ENCODE measurements at places on chromosomes 3 and 15. TPM values are rescaled to one million over a fixed set of nuclear protein-coding genes. Genes with fewer than 3 reads are reported as not detected.

- H3K4me3 ChIP-seq = peak overlapping the region; percentile 84
- DNase-seq = no peak
- peaks cover 27% of the 10 kb centered on the region for H3K4me1 ChIP-seq
- H3K36me3 ChIP-seq = peaks cover 27% of the 10 kb centered on the region
- H3K27me3 ChIP-seq = no peaks in the 10 kb centered on the region
These were observed 139.0 kb upstream of the SLC2A2 start for GRCh38 chr3:171165499-171165921.

Gene FGD5
- total RNA-seq = not detected

DNA sequence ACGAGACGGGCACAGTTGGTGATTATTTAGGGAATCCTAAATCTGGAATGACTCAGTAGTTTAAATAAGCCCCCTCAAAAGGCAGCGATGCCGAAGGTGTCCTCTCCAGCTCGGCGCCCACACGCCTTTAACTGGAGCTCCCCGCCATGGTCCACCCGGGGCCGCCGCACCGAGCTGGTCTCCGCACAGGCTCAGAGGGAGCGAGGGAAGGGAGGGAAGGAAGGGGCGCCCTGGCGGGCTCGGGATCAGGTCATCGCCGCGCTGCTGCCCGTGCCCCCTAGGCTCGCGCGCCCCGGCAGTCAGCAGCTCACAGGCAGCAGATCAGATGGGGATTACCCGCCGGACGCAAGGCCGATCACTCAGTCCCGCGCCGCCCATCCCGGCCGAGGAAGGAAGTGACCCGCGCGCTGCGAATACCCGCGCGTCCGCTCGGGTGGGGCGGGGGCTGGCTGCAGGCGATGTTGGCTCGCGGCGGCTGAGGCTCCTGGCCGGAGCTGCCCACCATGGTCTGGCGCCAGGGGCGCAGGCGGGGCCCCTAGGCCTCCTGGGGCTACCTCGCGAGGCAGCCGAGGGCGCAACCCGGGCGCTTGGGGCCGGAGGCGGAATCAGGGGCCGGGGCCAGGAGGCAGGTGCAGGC lies 318.0 kb downstream of the FGF12 start:
- peaks cover 2% of the 10 kb centered on the region for H3K4me1 ChIP-seq
- H3K27ac ChIP-seq = no peak overlapping the region
- peaks cover 30% of the 10 kb centered on the region for H3K27me3 ChIP-seq
- H3K4me3 ChIP-seq = no peak overlapping the region
- peaks cover 14% of the 10 kb centered on the region for H3K36me3 ChIP-seq
- no peak for DNase-seq

Gene CCDC13
- total RNA-seq = 1.0 TPM

Gene CYFIP1
- 19.8 TPM for total RNA-seq

Gene WNT7A
- not detected for total RNA-seq

Gene RASGRP1
- total RNA-seq = 241 TPM

Gene GRAMD1C
- 2.3 TPM for total RNA-seq

- no peak overlapping the region for H3K4me3 ChIP-seq
- no peaks in the 10 kb centered on the region for H3K36me3 ChIP-seq
- H3K27me3 ChIP-seq = peaks cover 7% of the 10 kb centered on the region
- DNase-seq = peak; percentile 72
- peaks cover 4% of the 10 kb centered on the region for H3K4me1 ChIP-seq
These were observed 19.6 kb upstream of the MOBP start for GRCh38 chr3:39447637-39448483.

Gene RBP2
- total RNA-seq = not detected

Gene CSNK1G1
- 35.4 TPM for total RNA-seq

DNA sequence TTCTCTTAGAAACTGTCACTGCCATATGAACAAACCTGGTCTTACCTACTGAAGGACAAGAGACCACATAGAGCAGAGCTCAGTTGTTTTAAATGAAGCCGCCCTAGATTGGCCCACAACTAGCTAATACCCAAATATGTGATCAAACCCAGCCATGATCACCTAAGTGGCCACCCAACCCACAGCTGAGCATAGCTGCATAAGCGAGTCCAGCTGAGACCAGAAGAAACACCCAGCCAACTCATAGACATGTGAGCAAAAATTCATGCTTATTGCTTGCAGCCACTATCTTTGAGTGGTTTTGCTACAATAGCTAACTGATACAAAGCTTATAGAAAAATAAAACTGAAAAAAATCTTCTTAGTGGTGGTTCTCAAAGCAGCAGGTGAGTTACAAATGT lies 124.3 kb upstream of the CPNE4 start:
- H3K27ac ChIP-seq = no peak overlapping the region
- H3K27me3 ChIP-seq = no peaks in the 10 kb centered on the region
- no peaks in the 10 kb centered on the region for H3K4me1 ChIP-seq
- no peak for DNase-seq
- no peaks in the 10 kb centered on the region for H3K36me3 ChIP-seq

GRCh38 chr15:78146425-78147154 lies 2.6 kb upstream of the IDH3A start:
- no peaks in the 10 kb centered on the region for H3K36me3 ChIP-seq
- H3K27me3 ChIP-seq = no peaks in the 10 kb centered on the region
- no peak for DNase-seq
- peak overlapping the region; percentile 7 for H3K27ac ChIP-seq
- peaks cover 24% of the 10 kb centered on the region for H3K4me1 ChIP-seq

Gene NDUFAF3
- 91.4 TPM for total RNA-seq

DNA sequence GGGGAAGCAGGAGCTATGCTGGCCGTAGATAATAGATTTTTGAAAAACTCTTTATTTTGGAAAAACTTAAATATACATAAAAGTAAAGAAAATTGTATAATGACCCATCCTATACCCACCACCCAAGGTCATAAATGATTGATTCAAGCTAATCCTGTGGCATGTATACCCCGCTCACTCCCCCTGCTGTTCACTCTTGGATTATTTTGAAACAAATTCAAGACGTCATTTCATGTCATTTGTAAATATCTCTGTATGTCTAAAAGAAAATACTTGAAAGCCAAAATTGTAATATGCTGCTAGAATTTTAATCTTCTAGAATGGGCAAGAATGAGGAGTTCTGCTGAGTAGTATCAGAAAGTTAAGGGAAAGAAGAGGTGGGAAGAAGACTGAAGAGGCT lies 241.7 kb downstream of the FEZF2 start:
- H3K4me1 ChIP-seq = peaks cover 3% of the 10 kb centered on the region
- DNase-seq = no peak
- H3K36me3 ChIP-seq = no peaks in the 10 kb centered on the region
- no peaks in the 10 kb centered on the region for H3K27me3 ChIP-seq

Gene ROPN1
- not detected for total RNA-seq

GRCh38 chr3:25592510-25592968 lies 72.2 kb downstream of the TOP2B start:
- no peak for DNase-seq
- no peak overlapping the region for H3K4me3 ChIP-seq
- H3K27me3 ChIP-seq = no peaks in the 10 kb centered on the region
- H3K4me1 ChIP-seq = peaks cover 3% of the 10 kb centered on the region
- no peak overlapping the region for H3K27ac ChIP-seq

Gene HYAL1
- total RNA-seq = 0.25 TPM

GRCh38 chr3:143914257-143914656 lies 57.4 kb upstream of the DIPK2A start:
- no peak overlapping the region for H3K27ac ChIP-seq
- no peaks in the 10 kb centered on the region for H3K36me3 ChIP-seq
- H3K4me1 ChIP-seq = no peaks in the 10 kb centered on the region
- no peak overlapping the region for H3K4me3 ChIP-seq

- H3K4me3 ChIP-seq = no peak overlapping the region
- no peaks in the 10 kb centered on the region for H3K36me3 ChIP-seq
- H3K27me3 ChIP-seq = no peaks in the 10 kb centered on the region
- no peaks in the 10 kb centered on the region for H3K4me1 ChIP-seq
- H3K27ac ChIP-seq = no peak overlapping the region
These were observed 10.5 kb upstream of the SLITRK3 start for GRCh38 chr3:165206454-165207266.

Gene HCLS1
- 297 TPM for total RNA-seq

- no peaks in the 10 kb centered on the region for H3K36me3 ChIP-seq
- DNase-seq = no peak
- peaks cover 12% of the 10 kb centered on the region for H3K27me3 ChIP-seq
These were observed 72.0 kb upstream of the IQSEC1 start for GRCh38 chr3:13145131-13145825.

DNA sequence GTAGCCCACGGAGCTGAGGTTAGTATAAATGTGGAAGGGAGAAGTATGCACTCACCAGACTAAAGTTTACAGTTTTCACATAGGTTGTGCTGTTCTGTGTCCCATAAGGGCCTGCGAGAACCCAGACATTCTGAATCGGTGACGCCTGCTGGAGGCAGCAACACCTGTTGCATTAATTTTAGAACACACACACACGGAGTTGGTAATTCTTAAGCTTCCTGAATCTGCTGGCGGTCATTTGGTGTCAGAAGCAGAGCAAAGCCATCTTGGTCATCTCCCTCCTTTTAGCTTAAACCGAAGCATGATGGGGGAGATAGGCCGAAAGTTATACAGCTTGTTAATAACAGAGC lies 41.1 kb upstream of the AP3B2 start:
- peaks cover 31% of the 10 kb centered on the region for H3K4me1 ChIP-seq
- peaks cover 36% of the 10 kb centered on the region for H3K36me3 ChIP-seq
- H3K4me3 ChIP-seq = peak overlapping the region; percentile 100
- no peak for DNase-seq
- H3K27me3 ChIP-seq = no peaks in the 10 kb centered on the region

DNA sequence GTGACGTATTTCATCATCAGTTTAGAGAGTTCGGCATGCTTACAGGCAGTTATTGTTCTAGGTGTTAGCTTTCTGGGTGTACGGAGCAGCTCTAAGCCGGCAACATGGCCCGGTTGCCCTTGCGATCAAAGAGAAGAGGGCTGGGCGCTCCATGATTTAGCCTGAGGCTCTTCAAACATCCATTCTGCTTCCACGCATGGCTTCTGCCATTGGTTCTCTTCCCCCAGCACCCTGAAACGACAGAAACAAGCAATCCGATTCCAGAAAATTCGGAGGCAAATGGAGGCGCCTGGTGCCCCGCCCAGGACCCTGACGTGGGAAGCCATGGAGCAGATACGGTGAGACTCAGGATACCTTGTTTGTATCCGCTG lies 574 bp downstream of the NGRN start:
- peaks cover 23% of the 10 kb centered on the region for H3K36me3 ChIP-seq
- H3K27ac ChIP-seq = peak overlapping the region; percentile 96

- no peak overlapping the region for H3K27ac ChIP-seq
- H3K4me3 ChIP-seq = no peak overlapping the region
- no peaks in the 10 kb centered on the region for H3K27me3 ChIP-seq
- H3K36me3 ChIP-seq = no peaks in the 10 kb centered on the region
- DNase-seq = no peak
These were observed 10.7 kb upstream of the FAH start for GRCh38 chr15:80141916-80142598.
